T-helper 9 cell (primary cell): ENCODE measurements at places on chromosomes 3 and 15.
A peak's percentile ranks its signal among the peaks of the same experiment; 100 is the strongest.

GRCh38 chr15:48285329-48286214 is 45.7 kb upstream of the DUT start:
- DNase-seq, result peak; percentile 6

DNA sequence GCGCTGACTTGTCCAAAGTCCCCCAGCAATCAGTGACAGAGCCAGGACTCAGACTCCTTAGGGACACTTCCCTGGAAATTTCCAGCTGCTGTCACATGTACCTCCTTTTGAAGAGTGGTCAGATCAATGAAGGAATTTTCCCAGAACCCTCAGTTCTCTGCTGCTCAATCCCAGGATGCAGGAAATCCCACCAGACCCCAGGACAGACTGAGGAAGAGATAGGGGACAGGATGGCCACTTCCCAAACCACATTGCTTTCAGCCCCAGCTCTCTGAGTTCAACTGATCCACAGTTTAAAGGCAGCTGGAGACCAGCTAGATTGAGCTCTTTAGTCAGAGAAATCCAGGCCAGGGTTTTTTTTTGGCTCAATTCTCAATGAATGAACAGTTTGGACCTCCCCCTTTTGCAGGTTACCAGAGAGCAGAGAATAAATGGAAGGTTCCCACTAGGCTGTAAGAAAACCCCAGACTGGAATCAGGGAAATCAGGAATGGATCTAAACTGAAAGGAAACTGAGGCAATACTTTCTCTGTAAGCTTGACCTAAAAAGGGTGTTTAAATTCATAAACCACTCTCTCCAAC is 1.5 kb downstream of the CYP1A1 start:
- DNase-seq, result no peak

GRCh38 chr3:114363554-114364202 is 69.8 kb downstream of the TIGIT start:
- DNase-seq, result no peak

DNA sequence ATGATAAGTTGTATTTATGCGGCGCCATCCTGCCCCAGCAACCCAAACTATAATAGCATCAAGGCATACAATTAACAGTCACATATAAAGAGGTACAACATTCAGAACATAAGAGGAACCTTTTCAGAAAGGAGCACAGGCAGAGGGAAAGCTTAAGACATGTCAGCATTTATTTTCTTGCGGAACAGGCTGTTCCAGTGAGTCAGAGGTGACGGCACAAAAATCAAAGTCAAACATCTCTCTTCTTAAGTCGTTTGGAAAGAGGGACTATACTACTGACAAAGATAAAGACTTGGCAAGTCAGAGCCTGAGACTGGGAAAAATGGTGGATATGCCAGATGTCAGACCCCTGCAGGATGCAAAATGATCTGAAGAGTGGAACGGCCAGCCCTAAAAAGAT is 128.4 kb downstream of the CTNNB1 start:
- no peak for DNase-seq

DNA sequence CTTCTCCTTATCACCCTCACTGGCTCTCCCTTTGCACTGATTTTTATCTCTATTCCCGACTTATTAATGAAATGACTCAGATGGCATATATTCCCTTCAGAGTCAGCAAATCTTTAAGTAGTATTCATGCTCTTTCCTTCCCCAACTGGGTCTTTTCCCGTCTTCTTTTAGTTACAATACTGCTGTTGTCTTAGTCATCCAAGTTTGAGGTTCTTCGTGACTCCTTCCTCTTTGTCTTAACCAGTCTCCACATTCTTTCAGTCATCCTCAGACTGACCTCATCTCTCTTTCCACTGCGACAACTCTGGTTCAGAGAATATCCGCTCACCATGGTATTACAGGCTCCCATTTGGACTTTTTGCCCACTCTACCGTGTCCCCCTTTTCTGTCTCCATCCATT is 12.4 kb downstream of the WDR5B start:
- no peak for DNase-seq

- no peak for DNase-seq
Measured at GRCh38 chr3:147407114-147407497, 763 bp upstream of the ZIC4 start.

- DNase-seq, result no peak
Measured at GRCh38 chr3:10149226-10149625, 7.6 kb downstream of the VHL start.

- no peak for DNase-seq
Measured at GRCh38 chr3:194661374-194661773, 10.6 kb downstream of the LSG1 start.

DNA sequence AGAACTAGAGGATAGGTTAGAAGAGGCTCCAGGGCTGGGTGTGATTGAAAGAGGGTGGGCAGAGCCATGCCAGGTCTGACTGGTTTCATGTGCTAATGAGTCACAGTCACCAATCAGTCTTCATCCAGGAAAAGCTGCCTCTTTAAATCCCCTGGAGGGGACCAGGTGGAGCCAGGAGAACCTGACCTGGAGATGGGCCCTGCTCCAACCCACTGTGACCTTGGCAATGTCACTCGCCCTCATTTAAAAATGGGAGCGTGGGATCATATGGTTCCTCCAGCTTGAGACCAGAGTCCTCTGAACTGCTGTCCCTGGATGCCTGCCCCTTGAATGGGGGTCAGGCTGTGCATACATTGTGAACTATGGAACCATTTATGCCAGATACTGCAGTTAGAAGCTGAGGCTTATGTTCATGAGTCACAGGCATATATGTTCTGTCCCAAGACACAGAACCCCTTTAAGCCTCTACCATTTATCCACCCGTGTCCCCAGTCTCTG is 23.0 kb downstream of the HES1 start:
- DNase-seq, result no peak

DNA sequence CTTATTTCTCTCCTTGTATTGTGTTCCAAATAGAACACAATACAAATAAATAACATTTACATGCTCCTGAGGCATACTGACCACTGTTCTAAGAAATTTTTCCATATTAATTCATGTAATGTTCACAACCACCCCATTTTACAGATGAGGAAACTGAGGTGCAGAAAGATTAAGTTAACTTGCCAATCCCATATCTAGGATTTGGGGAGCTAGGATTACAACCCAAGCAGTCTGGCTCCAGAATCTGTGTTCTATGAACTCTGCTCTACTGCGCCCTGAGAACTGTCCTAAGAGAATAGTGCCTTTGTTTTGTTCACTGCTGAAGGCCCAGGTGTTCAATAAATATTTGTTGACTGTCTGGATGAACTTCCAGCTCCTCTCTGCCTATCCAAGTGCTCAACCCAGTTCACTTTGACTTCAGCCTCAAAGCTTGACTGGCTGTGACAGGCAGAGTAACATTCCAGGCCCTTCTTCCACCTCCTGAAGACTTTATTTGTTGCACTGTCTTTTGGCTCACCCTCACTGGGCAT is 3.1 kb downstream of the NEK10 start:
- no peak for DNase-seq

DNA sequence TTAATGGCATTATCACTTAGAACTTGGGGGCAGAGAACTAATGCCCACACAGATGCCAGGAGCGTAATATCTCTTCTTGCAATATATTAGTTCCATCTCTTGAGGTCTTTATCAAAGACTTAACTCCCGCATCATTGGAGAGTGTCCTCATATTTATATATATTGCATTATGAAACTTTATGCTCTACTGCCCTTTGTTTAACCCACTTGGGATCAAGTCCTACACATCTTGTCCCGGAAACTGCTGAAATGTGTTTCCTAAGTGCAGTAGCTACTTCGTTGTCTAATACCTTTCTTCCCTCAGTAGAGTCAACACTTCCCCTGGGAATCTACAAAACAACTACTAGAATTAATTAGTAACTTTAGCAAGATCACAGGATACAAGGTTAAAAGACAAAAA is 1029.2 kb downstream of the OTOL1 start:
- no peak for DNase-seq

DNA sequence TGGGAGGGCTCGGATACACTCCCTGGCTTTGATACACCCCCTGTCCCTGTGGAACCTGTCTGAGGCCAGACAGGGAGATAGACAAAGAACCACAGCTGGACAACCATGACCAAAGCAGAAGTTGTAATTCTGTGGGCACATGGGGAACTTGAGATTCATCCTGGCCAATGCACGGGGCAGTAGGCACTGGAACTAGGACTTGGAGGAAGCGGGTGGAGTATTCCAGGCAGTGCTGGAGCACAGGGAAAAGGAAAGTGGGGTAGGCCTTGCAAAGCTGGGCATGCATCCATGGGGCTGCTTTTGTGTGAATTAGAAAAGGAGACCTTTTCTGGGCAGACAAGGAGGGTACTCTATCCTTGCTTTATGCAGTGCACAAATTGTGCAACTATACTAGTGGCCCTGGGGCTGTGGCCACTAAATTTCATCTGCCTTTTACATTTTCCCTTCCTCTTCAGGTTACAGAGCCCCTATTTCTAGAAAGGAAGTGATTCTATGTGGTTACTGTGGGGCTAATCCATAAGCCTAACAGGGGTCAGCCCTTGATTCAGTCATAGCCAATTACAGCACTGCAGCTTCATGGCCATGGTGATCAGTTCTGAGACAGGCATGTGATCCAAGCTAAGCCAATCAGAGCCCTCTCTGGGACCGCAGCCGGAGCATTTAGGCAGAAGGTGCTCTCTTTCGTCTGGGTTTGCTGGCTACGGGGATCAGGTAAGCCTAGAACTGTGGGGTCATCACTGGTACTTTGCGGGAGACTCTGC is 21.0 kb downstream of the CRABP1 start:
- no peak for DNase-seq

DNA sequence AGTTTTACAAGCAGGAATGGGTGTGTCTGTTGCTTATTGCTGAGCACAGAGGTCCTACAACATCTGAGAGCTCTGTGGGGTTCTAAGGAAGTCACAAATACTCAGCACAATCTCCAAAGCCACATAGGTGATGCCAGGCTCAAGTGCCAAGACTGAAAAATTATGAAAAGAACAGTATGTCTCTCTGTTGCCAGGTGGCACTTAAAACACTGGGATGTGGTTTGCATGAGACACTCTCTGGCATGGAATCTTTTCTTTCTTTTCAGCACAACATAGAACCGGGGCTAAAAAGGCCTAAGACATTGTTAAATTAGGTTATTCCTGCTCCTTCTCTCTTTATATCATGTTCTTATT is 127.3 kb upstream of the PRICKLE2 start:
- DNase-seq, result no peak

GRCh38 chr15:65329288-65329983 is 25.0 kb downstream of the RNU5B-1 start:
- DNase-seq, result no peak

DNA sequence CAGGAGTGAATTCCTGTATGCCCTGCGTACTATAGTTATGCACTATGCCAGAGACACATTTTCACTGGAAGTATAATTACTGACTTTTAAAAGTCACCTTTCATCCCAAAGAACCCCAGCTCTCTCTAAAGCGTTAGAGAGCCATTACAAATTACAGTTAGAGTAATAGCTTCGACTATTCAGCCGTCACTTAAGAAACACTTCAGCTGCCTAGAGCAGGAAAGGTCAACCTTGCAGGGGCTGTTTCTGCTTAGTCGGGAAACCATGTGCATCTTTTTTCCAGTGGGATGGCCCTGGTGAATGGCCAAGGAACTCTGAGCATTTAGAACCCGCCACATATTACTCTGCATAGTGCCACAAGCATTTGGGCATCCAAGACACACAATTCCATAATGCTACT is 235.9 kb downstream of the ARRDC4 start:
- no peak for DNase-seq

GRCh38 chr3:7203969-7204847 is 343.3 kb downstream of the GRM7 start:
- DNase-seq, result no peak

- DNase-seq, result no peak
Measured at GRCh38 chr15:98856532-98856907, 151.1 kb downstream of the PGPEP1L start.

GRCh38 chr3:184542577-184542976 is 19.0 kb upstream of the EPHB3 start:
- DNase-seq, result no peak

GRCh38 chr3:94525043-94525442 is 462.2 kb downstream of the NSUN3 start:
- no peak for DNase-seq

- DNase-seq, result no peak
Measured at GRCh38 chr3:118435851-118436350, 598.7 kb downstream of the IGSF11 start.
